GM04503 (cell line): ENCODE measurements at places on chromosomes 4 and X.

DNA sequence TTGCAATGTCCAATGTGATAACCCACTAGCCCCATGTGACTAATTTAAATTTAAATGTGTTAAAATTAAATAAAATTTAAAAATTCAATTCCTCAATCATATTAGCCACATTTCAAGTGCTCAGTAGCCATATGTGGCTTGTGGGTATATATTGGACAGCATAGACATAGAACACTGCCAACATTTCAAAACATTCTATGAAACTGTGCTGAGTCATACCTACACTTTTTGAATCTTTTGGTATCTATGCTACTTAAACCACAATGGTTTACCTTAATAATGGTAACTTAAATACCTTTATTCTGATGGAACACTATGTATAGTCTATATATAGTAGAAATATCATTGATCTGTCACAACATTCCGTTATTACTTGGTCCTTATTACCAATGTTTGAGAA, 223.4 kb upstream of the ATOH1 start:
- DNase-seq = no peak

DNA sequence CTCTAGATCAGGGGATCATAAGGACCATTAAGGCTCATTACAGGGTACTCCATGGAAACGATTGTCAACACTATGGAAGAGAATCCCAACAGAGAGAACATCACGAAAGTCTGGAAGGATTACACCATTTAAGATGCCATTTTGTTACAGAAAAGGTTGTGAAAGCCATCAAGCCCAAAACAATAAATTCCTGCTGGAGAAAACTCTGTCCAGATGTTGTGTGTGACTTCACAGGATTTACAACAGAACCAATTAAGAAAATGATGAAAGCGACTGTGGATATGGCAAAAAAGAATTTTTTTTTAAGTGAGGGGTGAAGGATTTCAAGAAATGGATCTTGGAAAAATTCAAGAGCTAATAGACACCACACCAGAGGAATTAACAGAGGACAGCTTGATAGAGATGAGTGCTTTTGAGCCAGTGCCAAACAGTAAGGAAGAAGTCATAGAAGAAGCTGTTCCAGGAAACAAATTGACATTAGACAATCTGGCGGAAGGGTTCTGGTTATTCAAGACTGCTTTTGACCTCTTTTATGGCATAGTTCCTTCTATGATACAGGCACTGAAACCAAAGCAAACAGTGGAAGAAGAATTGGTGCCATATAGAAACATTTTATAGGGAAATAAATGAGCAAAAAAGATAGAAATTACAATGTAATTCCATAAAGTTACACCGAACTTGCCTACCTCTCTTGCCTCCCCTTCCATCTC, 17.3 kb upstream of the LSM6 start:
- no peak for DNase-seq

GRCh38 chrX:11499076-11500044, 166.4 kb downstream of the ARHGAP6 start:
- DNase-seq = no peak

DNA sequence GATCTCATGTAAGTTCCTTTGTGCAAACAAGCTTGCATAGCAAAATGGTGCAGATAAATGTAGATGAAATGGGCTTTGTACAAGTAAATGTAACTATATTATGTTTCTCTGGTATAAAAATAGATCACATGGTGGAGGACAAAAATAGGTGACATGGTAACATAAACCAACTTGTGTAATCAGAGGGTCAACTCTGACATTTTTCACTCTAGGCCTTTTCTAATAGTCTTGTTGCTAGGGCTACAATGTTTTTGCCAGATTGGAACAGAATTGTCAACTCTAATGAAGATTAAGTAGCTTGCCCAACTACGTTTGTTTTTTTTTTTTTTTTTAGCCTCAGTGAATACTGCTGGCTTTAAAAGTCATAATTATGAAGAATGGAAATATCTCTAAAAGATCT, 11.5 kb downstream of the MAD2L1 start:
- DNase-seq = no peak

DNA sequence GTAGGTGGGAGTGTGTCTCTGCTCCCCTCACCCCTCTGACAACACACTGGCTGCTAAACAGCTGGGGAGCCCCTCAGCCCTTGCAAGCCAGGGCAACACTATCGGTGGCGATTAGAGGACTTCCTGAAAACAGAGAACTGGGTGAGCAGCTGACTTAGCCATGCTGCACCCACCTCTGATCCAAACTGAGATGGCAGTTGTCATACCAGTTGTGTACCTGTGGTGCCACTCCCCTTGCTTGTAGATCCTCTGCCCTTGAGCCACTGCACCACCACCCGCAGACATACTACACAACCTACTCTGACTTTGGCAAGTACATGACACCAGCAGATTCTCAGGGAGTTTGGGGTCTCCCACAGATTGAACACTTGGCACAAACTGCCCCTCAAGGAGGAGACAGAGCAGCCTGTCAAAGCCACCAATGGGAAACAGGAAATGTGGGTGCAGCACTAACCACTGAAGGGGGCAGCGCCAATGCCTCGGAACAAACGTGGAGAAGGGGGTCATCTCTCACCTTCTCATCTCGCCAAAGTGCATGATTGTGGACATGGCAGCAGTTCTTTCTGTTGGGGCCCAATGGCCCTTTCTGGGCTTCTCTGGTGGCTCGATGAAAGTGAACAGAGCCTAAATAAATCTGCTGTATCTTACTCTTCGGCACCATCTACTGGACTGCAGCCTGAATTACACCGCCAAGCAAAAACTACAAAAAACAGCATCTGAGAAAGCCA, 119.8 kb downstream of the NEK1 start:
- DNase-seq = no peak

GRCh38 chr4:94256828-94257227, 49.2 kb downstream of the SMARCAD1 start:
- DNase-seq = no peak

DNA sequence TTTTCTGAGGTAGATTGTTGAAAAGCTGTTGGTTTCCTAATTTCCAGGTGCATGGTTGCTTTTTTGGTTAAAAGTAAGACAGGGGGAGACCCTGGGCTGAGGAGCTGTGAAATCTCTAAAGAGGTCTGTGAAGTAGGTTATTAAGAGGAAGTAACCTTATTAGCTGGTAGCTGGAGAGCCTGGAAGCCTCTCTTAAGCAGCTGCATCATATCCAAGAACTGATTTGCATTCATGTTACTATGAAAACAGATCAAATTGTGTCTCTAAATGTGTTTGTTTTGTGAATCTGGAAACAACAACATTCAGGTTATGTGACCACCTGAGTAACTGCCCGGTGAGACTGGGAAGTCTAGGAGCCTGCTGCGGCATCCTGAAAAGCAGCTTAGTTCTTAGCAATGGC, 54.1 kb downstream of the ARHGAP10 start:
- no peak for DNase-seq

GRCh38 chrX:17579026-17579425, 158.3 kb upstream of the SCML1 start:
- no peak for DNase-seq

GRCh38 chrX:153547195-153547594, 29.8 kb downstream of the ATP2B3 start:
- DNase-seq = no peak

GRCh38 chr4:147518086-147518485, 37.2 kb downstream of the EDNRA start:
- DNase-seq = no peak

GRCh38 chrX:39152106-39152649, 350.9 kb downstream of the MID1IP1 start:
- DNase-seq = no peak

DNA sequence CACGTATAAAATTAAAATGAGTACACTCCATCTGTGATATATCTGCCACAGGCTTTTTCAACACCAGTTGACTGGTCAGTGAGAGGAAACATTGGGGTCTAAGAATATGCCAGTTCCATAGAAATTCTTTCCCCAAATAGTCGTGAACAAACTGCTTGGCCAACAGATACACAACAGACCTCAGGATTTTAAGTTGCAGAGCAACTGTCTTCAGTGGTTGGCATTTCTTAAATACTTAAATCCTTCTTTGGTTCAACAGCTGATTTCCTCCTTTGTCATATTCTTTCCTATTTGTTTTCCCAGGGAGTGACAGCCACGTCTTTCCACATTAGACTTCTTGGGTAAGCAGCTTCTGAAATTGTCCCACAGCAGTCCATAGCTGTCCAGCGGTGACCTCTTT, 7.0 kb upstream of the DDX60 start:
- DNase-seq = no peak

DNA sequence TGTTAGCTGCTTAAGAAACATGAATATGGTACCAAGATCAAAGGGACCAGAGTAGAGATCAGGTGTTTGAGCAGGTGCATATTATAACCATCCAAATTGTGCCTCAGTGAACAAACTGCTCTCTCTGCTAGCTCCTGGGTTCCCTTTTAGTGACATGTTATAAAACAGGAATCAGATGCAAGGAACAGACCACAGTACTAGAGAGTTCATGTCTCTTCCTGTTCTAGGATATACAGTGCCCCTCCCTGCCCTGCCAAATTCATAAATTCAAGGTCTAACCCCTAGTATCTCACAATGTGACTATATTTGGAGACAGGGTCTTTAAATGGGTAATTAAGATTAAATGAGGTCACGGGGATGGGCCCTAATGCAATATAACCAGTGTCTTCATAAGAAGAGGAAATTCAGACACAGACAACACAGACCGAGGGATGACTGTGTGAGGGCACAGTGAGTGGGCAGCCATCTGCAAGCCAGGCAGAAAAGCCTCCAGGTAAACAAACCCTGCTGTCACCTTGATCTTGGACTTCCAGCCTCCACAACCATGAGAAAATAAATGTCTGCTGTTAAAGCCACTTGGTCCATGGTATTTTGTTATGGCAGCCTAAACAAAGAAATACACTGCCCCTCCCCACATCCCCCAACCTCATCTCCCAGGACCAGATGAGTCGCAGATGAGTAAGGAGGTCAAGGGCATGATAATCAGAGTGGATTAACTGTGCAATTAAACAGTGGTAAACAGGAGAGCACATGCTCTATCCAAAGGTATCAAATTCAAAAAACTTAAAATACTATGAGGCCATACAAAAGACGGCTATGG, 82.5 kb downstream of the RBM47 start:
- DNase-seq = no peak

- DNase-seq = peak; percentile 60
Measured at GRCh38 chr4:40916218-40916555, 166.4 kb downstream of the NSUN7 start.

- no peak for DNase-seq
Measured at GRCh38 chrX:34768290-34768689, 111.2 kb upstream of the TMEM47 start.

GRCh38 chr4:22719218-22719617, 26.5 kb downstream of the GBA3 start:
- no peak for DNase-seq

DNA sequence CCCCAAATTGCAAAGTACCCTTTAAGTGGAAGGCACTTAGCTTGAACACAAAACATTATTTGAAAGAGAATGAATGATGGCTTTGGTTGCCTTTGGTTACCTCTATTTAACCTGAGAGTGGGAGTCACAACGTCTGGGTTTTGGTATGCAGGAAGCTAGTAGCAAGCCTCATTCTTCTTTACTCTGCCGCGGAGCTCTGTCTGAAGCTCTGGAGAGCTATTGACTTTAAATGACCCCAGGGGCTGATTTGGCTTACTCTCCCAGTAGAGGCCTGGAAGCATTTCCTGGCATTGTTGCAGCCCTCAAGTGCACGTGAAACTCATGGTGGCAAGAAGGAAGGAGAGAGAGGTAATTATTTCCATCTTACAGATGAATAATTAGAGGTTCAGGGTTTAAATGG, 81.8 kb upstream of the MAGEA4 start:
- no peak for DNase-seq

- peak; percentile 31 for DNase-seq
Measured at GRCh38 chr4:78922207-78922606, 17.0 kb downstream of the PAQR3 start.

DNA sequence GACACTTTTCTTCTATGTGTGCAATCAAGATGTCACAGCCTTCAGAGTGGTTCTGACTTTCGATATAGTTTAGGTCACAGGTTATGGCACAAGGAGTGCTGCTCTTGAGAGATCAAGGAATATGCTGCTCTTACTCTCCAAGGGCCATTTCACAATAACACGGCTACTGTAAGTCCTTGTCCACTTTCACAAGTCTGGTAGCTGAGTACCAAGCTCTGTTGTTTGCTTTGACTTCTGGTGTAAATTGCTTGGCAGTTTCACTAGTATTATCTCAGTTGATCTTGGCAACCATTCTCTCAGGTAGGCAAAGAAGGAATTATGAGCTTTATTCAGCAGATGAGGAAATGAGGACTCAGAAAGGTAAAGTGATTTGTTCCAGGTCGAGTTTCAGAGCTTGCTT, 35.4 kb upstream of the SPANXB1 start:
- DNase-seq = no peak

DNA sequence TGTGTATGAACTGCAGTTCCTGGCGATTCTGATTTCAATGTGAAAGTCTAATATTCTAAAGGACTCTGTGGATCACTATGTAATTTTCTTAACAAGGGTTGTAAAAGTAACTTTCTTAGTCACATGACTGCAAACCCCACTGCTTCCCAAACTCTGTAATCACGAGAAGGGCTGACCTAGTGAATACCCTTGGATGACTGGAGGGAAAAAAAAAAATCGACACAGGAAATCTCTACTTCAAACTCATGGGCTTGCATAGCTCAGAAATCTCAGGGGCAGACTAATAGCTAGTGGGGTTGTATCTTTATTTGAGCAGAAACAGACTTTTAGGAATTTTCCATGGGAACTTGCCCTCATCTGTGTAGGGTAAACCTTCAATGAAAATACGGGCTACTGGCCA, 4.8 kb upstream of the MXRA5 start:
- DNase-seq = no peak

DNA sequence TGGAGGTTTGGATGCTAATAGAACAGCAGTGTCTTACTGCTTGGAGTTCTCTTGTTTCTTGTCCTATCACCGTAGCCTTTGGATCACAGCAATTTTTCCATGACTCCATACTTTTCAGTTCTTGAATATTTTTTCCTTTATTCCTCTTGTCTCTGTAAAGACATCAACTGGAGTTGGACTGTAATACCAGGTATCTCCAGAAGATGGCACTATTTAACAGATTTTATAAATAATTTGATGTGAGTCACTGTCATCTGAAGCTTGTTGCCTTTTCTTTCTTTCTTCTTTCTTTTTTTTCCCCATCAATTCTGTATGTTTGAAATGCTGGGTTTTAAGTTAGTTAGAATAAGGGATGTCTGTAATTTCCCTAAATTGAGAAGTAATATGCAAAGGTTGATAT, 24.1 kb downstream of the HPRT1 start:
- peak; percentile 27 for DNase-seq

GRCh38 chr4:68462691-68463090, 15.4 kb downstream of the TMPRSS11E start:
- DNase-seq = no peak

DNA sequence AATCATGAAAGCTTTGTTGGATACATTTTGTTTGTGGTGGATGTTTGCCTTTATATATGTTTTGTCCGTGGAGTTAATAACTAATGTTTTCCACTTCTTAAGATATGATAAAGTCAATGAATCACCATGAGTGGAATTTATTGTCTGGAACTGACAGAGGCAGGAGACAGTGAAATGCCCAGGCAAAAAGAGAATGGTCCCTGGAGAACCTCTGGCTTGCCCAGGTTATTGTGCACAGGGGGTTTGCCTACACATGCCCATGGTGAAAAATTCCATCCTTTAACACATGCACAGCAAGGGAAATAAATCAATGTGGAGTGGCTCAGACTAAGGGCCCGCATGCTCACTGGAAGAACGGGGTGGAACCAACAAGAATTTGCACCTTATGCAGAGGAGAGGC, 964.3 kb upstream of the GRIA3 start:
- no peak for DNase-seq
